Lower leg skin (tissue), 4 donors: ENCODE measurements at places on chromosomes 2 and 18.
A peak's percentile ranks its signal among the peaks of the same experiment; 100 is the strongest.

DNA sequence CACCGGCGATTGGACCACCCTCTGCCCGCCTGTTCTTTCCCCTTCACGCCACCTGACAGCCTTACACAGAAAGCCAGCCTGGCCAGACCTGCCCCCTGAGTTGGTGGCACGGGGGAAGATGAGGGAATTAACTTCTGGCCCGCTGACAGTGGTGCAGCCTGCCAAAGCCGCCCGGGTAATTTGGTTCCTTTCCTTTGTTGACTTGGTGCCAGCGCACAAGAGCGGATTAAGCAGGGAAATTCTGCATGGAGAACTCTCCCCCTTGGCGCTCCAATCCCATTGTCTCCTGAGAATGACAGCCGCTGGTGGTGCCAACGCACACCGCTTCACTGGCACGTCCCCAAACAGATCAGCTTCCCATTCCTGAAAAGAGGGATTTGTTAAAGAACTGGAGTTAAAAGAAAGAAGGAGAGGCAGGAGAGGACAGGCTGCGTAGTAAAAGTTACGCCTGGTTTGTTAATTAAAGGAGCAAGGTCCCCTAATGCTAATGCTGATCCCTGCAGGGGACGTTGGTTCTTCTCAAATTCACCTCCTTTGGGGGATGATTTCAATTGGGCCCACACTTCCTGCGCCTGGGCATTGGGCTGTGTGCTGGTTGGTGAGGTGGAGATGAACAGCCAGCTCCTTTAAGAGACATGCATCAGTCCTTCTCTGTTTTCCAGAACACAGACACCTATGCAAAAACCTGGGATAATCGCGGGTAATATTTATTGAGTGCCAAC lies 286.8 kb downstream of the MYCN start:
- no peak for DNase-seq

- no peak for DNase-seq
These were observed 111.2 kb upstream of the SETBP1 start for GRCh38 chr18:44569391-44570055.

- DNase-seq = no peak
These were observed 172.3 kb downstream of the ARL6IP6 start for GRCh38 chr2:152890736-152891135.

- DNase-seq = no peak
These were observed 503.5 kb upstream of the SOX11 start for GRCh38 chr2:5188636-5189035.

DNA sequence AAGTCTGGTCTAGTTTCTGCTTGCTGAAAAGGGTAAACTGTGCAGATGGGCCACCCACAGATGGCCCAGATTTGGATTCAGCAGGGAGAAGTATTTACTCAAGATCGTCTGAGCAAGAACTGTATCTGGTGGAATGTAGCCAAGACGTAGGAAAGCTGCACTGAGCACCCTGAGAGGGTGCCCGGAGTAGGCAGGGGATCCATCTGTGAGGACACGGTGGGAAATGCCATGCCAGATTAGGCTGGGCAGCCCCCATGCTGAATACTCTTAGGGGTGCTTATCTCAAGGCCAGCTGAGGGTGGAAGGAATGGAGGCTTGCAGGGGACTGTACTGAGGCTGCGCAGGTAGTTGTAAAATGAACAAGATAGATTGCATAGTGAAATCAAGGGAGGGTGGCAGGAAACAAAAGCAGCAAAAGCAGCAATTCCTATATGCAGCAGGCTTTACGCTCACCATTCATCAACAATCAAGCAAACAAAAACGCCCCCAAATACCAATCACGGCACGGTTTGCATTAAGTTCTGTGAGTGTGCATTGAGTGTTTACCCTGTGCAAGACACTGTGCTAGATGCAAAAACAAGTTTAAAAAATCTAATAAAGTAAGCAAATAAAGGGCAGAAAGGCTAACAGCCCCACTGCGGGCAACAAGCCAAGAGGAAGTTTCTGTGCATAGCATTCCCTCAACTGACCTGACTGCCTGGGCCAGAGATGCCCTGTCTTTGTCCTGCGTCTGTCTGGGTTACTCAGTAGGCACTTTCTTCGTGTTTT lies 32.2 kb upstream of the LPIN2 start:
- no peak for DNase-seq

- no peak for DNase-seq
These were observed 35.6 kb downstream of the BMP10 start for GRCh38 chr2:68835621-68836020.

GRCh38 chr18:57004366-57005121 lies 142.3 kb upstream of the BOD1L2 start:
- no peak for DNase-seq

DNA sequence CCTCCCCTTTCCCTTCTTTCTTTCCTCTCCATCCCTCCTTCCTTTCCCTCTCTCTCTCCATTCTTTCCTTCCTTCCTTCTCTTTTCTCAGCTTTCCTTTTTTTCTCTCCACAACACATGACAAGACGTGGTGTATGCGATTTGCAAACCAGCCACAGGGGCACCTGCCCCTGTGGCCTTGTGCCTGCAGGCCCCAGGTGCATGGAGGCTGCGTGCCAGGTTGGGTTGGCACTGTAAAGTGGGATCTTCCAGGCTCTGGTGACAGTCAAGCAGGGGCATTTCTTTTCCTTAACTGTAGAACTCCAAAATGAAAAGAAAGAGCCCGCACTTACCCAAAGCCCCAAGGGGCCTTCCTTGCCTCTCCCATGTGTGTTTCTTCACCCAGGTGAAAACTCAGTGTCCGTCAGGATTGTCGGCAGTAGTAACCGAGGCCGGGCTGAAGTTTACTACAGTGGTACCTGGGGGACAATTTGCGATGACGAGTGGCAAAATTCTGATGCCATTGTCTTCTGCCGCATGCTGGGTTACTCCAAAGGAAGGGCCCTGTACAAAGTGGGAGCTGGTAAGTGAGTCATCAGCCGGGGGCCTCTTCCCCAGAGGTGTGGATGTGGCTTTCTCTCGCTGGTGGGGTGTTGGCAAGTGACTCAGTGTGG lies 50.9 kb downstream of the MARCO start:
- DNase-seq = peak; percentile 58

DNA sequence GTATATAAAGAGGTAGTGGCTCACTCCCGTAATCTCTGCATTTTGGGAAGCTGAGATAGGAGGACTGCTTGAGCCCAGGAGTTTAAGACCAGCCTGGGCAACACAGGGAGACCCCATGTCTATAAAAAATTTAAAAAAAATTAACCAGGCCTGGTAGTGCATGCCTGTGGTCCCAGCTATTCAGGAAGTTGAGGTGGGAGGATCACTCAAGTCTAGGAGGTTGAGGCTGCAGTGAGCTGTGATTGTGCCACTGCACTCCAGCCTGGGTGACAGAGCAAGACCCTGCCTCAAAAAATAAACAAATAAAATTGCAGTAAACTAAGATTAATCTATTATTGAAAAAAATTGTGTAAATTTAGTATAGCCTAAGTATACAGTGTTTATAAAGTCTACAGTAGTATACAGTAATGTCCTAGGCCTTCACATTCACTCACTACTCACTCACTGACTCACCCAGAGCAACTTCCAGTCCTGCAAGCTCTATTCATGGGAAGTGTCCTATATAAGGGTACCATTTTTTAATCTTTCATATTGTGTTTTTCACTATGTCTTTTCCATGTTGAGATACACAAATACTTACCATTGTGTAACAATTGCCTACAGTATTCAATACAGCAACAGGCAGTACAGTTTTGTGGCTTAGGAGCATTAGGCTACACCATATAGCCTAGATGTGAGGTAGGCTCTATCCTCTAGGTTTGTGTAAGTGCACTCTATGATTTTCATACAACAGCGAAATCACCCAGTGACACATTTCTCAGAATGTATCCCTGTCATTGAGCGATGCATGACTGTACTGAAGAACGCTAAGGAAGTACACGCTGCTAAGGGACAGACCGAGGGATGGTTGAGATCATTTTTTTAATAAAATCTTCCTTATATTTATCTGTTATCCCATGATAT lies 10.4 kb upstream of the MAP4K3 start:
- DNase-seq = no peak

DNA sequence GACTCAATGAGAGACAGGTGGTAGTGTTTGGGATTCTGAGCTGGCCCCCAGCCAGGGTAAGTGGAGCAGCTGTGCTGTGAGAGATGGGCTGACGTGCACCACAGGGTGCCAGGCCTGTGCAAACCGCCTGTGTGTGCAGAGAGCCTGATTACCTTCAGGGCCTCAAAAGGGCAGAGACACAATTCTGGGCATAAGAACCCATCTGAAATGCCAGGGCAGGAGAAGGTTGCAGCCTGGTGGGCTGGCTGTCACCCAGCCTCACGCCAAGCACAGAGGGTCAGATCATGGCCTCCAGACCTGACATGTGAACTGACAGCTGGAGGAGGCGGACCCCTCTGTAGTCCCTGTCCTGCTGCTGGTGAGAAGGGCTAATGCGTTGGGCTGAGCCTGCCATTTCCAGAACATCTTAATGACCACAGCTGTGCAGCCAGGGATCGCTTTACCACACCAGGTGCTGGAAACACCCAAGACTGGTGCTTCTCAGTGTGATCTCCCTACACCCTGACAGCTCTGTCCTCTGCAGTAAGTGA lies 100.9 kb downstream of the ARL4C start:
- no peak for DNase-seq

GRCh38 chr2:134466141-134466540 lies 212.3 kb downstream of the MGAT5 start:
- peak; percentile 14 for DNase-seq

- no peak for DNase-seq
These were observed 682.0 kb downstream of the IRS1 start for GRCh38 chr2:226117510-226118065.

DNA sequence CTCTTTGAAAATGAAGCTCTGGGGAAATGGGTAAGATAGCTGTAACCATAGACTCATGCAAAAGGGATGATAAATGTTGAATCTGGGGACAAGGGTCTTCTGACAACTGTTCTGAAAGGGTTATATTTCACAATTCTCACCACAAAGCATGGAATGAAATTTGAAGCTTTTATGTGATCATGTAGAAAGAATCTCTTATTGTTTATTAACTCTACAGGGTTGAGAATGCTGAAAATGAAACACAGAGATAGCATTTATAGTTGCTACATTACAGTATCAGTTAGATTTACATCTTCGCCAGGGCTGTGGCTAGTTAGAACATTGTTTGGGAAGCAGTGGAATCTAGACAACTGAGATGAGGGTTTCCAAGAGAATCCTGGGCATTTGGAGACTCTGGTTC lies 97.4 kb upstream of the LHCGR start:
- DNase-seq = no peak

- no peak for DNase-seq
These were observed 12.9 kb downstream of the PREPL start for GRCh38 chr2:44348400-44348799.

- DNase-seq = no peak
These were observed 275.5 kb downstream of the MBD2 start for GRCh38 chr18:53948991-53949390.

- no peak for DNase-seq
These were observed 20.1 kb upstream of the SELENOI start for GRCh38 chr2:26325851-26326250.
